Dermis microvascular lymphatic vessel endothelial cell (primary cell): ENCODE measurements at places on chromosomes 5 and 9.

DNA sequence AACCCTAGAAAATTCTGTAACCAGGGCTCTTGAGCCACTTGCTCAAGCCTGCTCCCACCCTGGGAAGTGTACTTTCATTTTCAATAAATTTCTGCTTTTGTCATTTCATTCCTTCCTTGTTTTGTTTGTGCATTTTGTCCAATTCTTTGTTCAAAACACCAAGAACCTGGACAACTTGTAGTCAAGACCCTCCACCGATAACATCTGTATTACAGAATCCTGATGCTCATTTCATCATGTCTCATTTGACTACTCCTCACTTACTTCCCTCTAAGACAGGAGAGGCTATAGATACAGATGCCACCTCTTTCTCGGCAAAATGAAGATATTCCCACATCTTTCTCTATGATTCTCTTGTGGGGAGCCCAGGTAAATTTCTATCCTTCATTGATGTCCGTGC, 183.5 kb downstream of the TMEM232 start:
- no peak for DNase-seq

GRCh38 chr9:24293386-24293785, 252.3 kb downstream of the IZUMO3 start:
- DNase-seq = no peak

GRCh38 chr5:161034451-161034850, 182.4 kb upstream of the ATP10B start:
- DNase-seq = no peak

DNA sequence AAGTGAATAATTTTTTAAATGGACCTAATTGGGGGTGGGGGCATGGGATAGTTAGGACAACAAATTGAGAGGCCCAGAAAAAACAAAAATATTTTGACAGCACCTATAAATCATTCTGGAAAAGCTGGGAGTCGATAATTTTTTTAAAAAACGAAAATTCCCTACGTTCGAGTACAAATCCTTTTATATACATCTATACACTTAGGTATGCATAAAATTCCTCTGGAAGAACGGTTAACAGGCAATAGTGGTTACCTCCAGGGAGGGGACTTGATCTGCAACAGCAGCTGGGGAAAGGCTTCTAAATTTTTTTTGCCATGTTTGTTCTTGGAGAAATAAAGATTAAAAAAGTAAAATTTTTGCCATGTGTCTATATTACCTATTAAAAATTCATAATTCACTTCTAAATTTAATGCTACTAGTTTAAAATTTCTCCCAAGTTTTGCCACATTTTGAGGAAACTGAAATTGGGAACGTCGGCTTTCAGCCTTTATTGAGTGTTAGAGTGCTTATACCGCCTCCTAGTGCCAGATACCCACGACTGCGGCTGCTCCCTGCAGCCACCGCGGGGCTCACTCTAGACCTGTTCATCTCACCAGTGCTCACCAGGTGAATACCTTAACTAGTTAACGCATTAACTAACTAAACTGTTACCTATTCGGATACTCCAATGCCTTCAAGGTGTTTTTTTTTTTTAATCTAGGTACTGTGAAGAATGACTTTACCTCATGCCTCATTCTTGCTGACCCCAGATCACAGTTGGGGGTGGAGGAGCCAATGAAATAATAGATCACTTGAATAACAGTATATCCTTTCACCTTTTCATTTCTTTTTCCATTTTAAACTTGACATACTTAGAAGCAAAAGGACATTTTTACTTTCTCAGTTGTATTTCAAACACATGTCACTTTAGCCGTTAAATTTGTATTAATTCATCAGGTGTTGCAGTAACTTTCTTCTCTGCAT, 1.8 kb upstream of the BHMT start:
- no peak for DNase-seq

- DNase-seq = no peak
Observed at GRCh38 chr9:28839778-28840430, 1266.6 kb upstream of the C9orf72 start.

DNA sequence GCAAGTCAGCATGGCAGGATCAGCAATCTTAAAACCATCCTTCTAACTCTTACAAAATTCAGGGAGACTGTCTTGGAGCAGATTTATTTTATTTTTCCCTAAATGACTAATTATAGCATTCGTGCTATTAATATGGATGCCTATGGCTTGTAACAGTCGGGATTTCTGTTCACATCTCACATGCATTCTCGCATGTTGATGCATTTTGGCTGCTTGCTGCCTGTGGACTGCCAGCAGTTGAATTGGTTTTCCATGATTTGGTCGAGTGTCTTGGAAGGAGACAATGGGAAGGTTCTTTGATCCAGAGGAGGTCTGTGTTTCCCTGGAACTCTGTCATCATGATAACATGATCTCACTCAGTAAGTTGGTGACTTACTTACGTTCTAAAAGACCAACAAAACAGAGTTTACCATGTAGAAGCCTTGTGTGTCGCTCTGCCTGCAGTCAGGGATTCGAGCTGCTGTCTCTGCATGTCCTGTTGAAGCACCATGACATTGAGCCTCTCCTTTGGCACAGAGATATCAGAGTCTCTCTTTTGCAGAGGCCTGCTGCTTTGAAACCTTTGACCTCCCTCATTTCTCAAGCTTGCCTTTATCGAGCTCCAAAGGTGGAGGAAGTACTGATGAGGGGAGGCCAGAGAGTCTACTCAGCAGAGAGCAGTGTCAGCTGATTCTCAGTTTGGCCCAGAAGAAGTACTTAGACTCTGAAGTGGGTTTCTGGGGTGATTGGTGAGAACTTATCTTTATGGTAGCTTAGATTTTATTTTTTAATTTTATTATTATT, 82.4 kb downstream of the ARHGAP26 start:
- no peak for DNase-seq

DNA sequence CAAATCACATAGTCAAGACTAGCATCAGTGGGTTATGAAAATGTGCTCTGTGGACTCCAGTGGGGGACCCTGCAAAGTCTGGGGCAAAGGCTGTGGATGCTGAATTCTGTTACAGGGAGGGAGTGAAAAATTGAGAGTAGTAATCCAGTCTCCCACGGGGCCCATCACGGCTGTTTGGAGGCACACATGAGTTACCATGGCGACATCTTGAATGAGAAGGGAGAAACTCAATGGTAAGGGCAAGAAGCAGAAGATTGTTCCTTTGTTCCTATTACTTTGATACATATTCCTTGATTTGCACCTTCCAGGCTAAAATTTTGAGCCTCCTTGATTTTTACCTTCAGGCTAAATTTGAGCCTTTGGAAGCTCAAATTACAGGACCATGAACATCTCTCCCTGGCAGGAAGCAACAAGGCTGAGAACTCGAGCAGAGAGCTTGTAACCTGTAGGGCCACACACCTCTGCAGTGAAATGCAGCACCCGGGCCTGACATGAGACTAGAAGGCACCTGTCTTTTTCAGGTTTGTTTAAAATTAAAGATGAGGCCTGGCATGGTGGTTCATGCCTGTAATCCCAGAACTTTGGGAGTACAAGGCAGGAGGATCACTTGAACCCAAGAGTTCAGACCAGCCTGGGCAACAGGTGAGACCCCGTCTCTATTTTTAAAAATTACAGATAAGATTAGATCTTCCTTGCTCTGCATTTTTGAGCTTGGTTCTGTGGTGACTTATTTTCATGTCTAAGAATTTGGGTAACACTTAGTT, 31.0 kb upstream of the ZFR start:
- no peak for DNase-seq

DNA sequence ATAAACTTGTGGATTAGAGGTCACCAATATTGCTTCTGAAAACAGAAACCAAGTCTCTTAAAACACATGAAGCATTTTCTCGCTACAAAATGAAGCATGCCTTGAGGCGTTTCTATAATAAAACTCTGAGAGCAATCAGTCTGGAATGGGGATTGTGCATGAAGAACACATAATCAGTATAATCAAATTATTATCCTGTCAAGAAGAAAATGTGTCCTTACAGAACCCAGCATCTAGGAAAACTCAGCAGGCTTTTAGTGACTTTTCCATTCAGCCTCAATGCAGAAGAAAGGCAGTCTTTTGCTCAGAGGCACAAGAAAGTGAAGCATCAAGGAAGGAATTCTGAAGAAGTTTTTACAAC, 121.9 kb downstream of the CDH18 start:
- no peak for DNase-seq

GRCh38 chr9:92973700-92974099, 26.4 kb downstream of the FGD3 start:
- DNase-seq = no peak

- DNase-seq = no peak
Observed at GRCh38 chr5:145848854-145849253, 13.7 kb upstream of the PRELID2 start.

DNA sequence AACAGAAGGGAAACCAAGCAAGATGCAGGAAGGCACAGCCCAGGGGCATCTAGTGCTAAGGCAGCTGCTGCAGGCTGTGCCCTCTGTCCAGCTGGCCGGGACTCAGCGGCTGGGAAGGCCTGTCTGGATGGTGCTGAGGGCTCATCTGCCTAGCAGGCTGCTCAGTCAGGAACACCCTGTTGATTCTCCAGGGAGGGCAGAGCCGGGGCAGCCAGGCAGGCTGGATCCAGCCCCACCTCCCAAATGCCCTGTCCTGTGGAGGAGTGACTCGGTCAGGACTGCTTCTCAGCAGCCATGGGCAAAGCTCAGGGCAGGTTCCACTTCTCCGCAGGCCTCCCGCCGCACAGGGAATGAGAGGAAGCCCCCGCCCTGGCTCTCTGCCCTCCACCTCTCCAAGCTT, 7.8 kb upstream of the LCN9 start:
- DNase-seq = no peak

DNA sequence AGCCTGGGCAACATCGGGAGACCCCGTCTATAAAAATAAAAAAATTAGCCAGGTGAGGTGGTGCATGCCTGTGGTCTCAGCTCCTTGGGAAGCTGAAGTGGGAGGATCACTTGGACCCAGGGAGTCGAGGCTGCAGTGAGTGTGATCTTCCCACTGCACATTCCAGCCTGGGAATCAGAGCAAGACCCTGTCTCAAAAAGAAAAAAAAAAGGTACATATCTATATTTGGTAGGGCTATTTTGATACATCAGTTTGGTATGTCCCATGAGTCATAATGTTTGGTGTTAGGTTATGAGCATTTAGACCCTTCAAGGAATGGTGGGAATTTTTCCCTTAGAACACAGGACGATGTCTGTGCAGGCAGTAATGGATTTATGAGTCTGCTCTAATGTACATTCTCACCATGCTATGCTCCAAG, 55.3 kb upstream of the POU4F3 start:
- peak; percentile 81 for DNase-seq

GRCh38 chr9:9753266-9753665, 859.5 kb downstream of the PTPRD start:
- no peak for DNase-seq

DNA sequence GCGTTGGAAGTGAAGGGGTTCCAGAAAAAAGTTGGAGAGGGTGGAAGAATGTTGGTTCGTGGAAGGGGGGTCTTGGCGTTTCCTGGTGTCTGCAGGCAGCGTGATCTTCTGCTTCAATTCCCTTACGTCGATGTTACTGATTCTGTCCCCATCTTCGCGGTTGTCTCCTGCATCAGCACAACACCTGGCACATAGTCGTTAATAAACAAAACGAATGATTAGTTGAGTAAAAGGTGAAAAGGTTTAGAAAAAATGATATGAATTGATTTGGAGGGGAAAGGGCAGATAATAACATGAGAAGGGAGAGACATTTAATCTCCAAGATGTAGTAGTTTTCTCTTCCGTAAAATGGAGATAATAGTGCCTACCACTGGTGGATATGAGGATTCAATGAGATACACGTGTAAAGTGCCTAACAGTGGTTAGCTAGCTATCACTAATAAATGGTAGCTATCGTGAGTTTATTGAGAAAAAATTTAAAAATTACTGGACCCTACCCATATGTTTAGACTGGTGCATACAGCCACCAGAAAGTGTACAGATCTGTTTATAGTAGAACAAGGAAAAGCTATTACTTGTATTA, 556 bp downstream of the MTREX start:
- no peak for DNase-seq

GRCh38 chr5:131720714-131721113, 76.1 kb downstream of the FNIP1 start:
- DNase-seq = peak; percentile 73

- peak; percentile 27 for DNase-seq
Observed at GRCh38 chr5:175444060-175444904, at the start of gene DRD1. DRD1 (minus strand) TSS chr5:175444182; CDS start chr5:175443099, 1,083 bp downstream.

- no peak for DNase-seq
Observed at GRCh38 chr5:115573133-115573532, 28.6 kb upstream of the FEM1C start.

- DNase-seq = no peak
Observed at GRCh38 chr5:54398191-54398590, 57.3 kb upstream of the HSPB3 start.

DNA sequence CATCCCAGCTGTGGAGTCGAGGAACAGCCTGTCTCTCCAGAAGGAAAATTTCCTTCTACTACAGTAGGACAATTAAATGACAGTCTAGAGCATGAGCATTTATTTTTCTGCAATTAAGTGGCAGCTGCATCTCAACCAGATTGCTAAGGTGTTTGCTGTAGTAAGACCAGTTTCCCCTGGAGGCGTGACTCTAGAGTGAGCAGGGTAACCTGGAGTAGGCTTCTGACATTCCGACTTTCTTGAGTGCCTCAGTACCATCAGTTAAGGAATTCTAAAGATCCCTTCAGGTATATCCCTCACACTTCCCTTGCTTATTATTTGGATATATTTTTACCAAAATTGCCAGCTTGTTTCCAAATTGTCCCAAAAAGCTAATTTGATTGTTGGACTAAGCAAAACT, 59.2 kb upstream of the IRX2 start:
- no peak for DNase-seq

DNA sequence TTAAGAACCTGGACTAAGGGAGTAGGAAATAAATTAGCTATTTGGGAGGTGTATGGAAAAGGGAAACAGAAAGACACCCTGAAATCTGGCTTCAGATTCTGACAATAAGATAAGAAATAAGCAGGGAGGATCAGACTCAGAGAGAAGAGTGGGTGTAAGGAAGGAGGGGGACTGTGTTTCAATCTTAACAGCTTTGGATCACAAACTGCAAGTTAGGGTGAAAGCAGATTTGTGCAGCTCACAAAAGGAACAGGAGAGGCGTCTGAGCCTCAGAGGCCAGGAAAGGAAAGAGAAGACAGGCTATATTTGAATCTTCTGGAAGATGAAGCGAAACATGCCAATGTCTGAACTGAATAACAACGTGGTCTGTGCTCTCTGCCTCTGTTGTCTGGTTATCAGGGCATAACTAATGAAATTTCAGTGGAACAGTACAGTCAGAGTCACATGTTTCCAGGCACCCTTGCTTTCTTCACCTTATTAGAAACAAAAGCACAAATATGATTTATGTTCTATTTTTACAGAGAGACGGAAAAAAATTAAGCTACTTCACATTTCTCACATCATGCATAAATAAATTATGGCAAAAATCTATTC, 26.6 kb downstream of the SGTB start:
- DNase-seq = no peak

DNA sequence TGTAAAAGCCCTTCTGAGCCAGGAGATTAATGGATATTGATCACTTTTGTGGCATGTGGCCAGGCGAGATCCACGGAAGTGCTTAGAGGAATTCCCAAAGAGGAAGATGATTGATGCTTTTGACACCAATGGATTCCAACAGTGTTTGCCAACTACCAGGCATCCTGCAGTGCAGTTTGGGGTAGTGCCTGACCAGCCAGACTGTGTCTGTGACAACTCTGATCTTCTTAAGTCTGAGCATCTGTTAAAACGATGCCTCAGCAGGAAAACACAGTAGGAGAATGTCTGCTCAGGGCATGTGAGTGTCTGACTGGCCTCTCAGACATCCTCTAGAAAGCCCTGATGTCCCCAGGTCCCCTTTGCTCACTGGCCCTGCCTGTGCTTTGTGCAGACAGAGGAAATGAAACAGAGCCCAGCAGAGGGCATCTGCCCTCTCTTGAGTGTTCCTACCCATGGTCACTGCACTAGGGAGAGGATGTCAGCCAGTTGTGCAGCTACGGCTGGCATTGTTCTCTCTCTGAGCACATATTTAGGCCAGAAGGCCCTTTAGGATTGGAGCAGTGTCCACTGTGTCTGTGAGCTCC, 57.0 kb downstream of the TRPC7 start:
- DNase-seq = no peak
